ENCODE measurements at places on chromosomes 3 and 15.

DNA sequence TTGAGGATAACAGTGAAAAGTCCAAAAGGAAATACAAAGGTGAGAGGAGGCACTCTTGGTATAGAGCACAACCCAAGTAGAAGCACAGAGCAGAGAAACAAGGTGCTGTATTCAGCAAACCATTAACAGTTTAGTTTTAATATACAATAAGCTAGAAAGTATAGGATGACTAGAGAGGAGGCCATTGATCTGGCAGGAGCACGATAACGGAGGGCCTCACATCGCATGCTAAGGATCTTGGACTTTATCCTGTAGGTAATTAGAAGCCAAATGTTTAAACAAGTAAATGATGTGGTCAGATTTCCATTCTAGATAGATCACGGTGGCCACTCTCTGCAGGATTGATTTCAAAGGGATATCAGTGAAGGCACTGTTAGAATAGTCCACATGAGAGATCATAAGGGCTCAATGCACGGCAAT is 935.0 kb downstream of the ROBO1 start:
- no peak for DNase-seq

GRCh38 chr3:194251891-194252560 is 99.1 kb downstream of the CPN2 start:
- no peak for DNase-seq

DNA sequence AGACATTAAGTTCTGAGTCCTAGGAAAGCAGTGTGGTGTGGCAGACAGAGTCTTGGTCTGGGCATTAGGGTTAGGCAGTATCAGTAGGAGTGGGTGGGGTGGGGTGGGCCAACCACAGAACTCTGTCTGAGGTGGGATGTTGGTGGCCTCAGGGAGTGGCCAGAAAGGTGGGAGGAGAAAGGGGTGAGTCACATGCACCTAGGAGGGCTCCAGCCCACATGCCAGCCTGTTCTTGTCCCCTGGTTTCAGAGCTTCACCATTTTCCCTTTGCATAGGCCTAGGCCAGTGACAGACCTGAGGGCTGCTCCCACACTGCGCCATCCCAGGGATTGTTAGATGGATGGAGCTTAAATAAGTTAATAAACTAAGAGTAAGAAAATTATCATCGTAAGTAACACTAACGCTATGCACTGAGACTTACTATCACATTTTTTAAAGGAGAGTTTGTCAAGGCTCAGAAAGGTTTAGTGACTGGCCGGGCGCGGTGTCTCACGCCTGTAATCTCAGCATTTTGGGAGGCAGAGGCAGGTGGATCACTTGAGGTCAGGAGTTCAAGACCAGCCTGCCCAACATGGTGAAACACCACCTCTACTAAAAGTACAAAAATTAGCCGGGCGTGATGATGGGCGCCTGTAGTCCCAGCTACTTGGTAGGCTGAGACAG is 33.8 kb downstream of the DNASE1L3 start:
- DNase-seq, result no peak

DNA sequence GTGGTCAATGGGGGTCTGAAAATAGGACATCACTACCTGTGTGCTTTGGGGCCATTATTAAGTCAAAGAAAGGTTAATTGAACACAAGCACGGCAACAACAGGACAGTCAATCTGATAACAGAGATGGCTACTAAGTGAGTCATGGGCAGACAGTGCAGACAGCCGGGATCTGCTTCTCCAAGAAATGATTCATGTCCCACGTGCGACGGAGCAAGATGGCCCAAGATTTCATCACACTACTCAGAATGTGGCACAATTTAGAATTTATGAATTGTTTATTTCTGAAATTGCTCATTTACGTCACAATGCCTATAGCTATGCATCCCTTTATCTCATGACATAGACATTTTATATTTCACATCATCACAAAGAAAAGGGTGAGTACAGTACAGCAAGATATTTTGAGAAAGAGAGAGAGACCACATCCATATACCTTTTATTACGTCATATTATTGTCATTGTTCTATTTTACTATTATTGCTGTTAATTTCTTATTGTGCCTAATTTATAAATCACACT is 770.6 kb upstream of the NR2F2 start:
- peak; percentile 97 for DNase-seq

DNA sequence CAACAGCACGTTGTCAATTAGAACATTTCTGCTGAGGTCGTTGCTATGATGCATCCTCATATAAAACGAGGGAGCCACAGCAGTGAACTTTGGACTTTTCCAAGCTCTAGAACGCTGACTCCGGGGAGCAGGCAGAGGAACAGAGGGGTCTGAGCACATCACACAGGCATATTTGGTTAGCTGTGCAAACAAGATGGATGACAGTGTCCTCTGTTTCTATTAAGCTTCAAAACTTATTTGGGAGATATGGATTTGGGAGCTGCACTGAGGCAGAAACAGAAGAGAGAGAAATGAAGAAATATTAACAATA is 278.0 kb upstream of the TBL1XR1 start:
- DNase-seq, result no peak

- DNase-seq, result peak; percentile 53
Observed at GRCh38 chr3:139677388-139678155, at the start of gene NMNAT3. Gene NMNAT3 (minus strand): TSS chr3:139677972. CDS start chr3:139627724, 50,248 bp downstream.

- DNase-seq, result no peak
Observed at GRCh38 chr3:117726776-117727175, 1017.2 kb downstream of the TUSC7 start.

GRCh38 chr3:63192248-63192647 is 85.9 kb upstream of the SYNPR start:
- no peak for DNase-seq

- DNase-seq, result no peak
Observed at GRCh38 chr15:70555713-70556112, 207.6 kb downstream of the UACA start.

DNA sequence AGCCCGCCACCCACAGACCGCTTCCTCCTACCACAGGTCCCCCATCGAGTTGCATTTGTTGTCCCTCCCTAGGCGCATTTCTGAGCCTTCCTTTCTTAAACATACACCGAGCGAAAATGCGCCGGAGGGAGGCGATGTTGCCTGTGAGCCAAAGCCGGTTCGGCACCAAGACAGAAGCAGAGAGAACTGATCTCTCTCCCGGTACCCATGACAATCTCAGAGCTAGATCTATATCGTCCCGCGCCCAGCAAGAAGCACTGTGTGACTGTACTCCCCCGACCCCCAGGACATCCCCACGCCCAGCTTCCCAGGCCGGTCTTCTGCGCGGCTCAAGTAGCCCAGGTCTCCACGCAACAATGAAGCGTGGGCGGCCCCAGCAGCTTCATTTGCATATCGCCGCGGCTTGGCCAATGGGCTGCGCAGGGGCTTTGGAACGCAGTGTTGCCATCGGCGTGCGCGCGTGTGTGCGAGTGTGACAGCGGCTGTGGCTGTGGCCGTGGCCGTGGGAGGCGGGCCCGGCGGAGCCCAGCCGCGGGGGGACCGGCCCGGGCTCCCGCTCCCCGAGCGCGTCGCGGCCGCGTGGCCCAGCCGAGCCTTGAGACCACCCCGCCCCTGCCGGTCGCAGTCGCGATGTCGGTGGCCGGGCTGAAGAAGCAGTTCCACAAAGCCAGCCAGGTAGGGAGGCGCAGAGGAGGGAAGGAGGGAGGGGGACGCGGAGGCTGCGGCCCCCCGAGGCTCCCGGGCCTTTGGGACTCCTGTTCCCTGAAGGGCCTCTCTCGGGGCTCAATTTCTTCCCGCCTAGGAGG is at the start of gene SH3GL3:
Gene SH3GL3 (plus strand): TSS at position 438 of the 806 bp plus-strand sequence. CDS start 193 bp downstream, at position 631.
- peak; percentile 76 for DNase-seq

DNA sequence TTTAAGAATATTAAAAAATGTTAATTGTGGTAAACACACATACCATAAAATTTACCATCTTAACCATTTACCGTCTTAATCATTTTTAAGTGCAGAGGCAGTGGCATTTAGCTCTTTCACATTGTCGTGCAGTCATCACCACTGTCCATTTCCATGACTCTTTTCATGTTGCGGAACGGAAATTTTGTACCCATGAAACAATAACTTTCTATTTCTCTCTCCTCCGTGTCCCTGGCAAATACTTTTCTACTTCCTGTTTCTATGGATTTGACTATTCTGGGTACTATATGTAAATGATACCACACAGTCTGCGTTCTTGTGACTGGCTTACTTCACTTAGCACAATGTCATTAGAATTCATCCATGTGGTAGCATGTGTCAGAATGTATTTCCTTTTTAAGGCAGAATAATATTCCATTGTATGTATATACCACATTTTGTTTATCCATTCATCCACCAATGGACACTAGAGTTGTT is 27.9 kb downstream of the AKAP13 start:
- DNase-seq, result no peak

GRCh38 chr15:64282701-64283100 is 73.3 kb downstream of the CSNK1G1 start:
- no peak for DNase-seq

GRCh38 chr15:70714565-70714964 is 48.8 kb downstream of the UACA start:
- peak; percentile 65 for DNase-seq

- peak; percentile 61 for DNase-seq
Observed at GRCh38 chr3:180059356-180059755, 22.6 kb upstream of the PEX5L start.
